ENCODE measurements at places on chromosomes 1 and 21.

GRCh38 chr1:205748403-205749233, 1.4 kb downstream of the NUCKS1 start:
- DNase-seq, result peak; percentile 76

GRCh38 chr1:165501970-165502348, 41.8 kb upstream of the LRRC52 start:
- DNase-seq, result no peak

DNA sequence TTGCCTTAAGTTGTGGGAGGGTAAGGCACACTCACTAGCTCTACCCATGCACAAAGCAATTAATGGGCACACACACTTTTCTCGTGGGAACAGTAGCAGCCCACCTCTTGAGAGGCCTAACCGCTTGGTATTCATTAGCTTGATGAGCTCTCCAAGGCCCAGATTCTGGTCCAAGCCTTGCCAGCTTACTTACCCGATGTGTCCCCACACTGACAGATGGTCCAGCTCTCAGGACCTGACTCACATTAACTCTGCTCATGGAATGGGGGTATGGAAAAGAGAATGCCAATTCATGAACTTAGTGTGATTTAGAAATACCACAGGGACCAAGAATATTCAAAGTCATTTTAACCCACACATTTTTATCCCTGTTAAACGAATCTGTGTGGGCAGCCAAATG, 106.8 kb upstream of the CACHD1 start:
- DNase-seq, result peak; percentile 30

DNA sequence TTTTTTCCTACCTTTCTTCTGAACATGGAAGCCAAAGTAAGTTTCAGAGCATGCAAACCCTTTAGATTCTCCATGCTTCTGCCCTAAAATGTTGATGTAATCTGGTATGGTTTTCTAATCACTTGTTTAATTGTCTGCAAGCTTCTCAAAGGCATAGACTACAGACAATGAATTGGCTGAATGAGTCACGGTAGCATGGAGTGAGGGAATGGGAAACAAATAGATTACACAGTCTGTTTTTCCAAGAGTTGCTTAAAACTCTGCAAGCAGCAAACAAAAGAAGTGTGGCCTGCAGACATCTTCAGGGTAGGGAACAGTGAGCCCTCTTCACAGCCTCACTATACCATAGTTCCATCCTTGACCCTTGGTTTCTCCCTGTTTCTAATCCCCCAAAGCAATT, 326.0 kb downstream of the BARHL2 start:
- peak; percentile 6 for DNase-seq

DNA sequence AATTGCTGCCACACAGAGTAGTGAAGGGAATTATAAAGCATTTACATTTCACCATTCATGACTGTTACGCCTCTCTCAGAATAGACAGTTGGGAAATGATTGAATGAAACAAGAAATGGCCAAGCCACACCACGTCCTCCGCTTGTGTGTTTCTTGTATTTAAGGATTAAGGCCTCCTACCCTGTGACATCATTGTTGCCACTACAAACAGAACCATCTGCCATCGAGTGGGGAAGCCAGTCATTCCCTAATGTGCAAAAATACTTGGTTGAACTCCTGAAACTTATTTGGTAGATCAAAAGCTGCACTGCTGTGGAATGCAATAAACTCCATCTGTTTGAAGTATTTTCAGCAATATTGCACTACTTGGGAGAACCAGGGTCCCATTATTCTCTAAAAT, 99.0 kb upstream of the C1orf105 start:
- peak; percentile 87 for DNase-seq

DNA sequence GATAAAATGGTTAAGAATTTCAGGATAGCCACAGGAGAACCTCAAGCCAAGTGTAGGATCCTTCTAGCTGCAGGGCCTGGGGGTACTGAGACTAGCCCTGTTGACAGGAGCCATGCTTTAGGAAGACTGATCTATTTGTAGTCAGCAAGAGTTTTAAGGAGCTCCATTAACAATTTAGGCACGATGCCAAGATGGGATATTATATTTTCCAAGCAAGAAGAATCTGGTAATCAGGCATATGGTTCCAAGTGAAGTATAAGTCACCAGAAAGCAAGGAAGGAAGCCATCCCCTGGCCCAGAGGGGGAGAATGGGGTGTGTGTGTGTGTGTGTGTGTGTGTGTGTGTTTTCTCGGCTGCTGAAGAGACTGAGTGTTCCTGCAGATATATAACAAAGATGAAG, 7.0 kb downstream of the IFNAR2 start:
- peak; percentile 17 for DNase-seq

DNA sequence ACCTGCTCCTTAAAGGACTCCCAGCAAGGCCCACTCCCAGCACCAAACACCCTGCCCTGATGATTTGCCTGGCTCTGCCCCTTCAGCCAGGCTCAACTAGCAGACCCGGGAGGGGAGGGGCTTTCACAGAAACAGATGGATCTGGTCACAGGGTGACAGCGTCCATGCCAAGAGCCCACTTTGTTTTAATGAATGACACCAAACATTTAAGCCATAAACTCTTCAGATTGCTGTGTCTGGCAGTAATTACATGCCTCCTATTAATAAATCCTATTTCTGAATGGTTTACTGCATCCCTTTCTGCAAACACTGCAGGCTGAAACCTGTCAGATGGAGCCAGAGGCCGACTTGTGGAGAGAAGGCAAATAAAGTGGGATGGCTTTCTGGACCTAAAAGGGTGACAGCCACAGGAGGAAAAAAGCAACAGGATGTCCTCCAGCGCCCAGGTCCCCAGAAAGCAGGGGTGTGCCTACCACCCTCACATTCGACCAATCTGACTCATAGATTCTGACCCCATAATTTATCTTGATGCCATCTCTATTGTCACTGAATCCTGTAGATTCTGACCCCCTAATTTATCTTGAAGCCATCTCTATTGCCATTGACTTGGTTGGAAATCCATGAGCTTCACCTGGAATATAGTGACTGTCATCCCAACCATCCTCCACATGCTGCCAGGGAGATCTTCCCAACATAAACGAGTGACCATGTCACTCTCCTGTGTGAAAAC, 200.9 kb downstream of the PLPP3 start:
- DNase-seq, result peak; percentile 95

- DNase-seq, result no peak
These were observed 5.0 kb downstream of the ENTREP3 start for GRCh38 chr1:155250246-155250632.

DNA sequence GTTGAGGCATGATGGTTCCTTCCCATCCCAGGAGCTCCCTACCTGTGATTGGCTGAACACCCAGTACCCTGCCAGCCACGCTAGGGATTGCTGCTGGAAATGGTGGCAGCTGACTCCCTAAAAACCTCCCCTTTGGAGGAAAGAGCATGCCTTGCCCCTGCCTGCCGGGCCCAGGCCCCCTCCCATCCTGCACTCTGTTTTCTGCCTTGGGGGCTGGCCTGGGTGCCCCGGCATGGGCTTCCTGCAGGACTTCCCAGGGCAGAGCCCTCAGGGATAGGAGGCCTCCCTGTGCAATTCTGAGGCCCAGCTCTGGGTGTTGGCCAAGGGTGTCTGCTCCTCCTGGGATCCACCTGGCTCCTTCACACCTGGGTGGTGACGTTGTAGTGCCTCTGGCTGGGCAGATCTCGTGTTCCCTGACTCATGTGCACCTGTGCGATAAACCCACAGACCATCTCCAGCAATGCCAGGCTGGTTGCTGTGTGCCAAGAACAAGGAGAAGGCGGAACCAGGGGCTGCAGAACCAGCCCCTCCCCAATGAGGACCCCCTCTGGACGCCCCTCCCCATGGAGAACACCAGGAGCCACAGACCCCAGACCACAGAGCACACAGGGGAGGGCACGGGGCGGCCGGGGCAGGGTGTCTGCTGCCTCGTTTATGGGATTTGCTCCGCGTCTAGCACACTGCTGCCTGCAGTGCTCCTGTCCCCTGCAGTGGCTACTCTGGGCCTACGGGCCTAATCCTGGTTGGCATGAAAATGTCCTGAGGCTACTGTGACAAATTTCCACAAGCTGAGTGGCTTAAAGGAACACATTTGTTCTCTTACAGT, 13.6 kb downstream of the CSTB start:
- DNase-seq, result no peak

GRCh38 chr1:109040627-109040988, 1.3 kb downstream of the WDR47 start:
- no peak for DNase-seq

GRCh38 chr1:215807911-215808436, 240.9 kb downstream of the KCTD3 start:
- DNase-seq, result no peak

DNA sequence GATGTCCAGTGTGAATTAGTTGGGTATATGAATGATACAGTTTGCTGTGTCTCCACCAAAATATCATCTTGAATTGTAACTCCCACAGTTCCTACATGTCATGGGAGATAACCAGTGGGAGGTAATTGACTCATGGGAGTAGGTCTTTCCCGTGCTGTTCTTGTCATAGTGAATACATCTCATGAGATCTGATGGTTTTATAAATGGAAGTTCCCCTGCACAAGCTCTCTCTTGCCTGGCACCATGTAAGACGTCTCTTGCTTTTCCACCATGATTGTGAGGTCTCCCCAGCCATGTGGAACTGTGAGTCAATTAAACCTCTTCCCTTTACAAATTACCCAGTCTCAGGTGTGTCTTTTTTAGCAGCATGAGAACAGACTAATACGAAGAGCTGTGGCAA, 223.0 kb downstream of the AJAP1 start:
- no peak for DNase-seq

GRCh38 chr21:44815852-44816628, 1.8 kb downstream of the SUMO3 start:
- DNase-seq, result peak; percentile 29

GRCh38 chr1:73722055-73722454, 475.9 kb downstream of the LRRIQ3 start:
- no peak for DNase-seq

DNA sequence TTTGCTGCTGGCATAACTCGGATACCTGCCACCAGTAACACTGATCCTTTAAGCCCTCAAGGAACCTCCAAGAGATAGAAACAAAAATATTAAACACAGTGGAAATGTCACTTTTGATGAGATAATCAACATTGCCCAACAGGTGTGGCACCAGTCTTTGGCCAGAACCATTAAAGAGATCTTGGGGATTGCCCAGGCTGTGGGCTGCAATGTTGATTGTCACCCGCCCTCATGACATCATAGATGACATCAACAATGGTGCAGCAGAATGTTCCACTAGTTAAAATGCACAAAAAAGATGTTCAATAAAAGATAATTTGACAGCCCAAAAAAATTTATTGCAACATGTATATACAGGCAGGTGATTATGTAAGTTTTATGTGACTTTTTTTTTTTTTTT, 20.2 kb upstream of the ZMYM1 start:
- DNase-seq, result no peak

DNA sequence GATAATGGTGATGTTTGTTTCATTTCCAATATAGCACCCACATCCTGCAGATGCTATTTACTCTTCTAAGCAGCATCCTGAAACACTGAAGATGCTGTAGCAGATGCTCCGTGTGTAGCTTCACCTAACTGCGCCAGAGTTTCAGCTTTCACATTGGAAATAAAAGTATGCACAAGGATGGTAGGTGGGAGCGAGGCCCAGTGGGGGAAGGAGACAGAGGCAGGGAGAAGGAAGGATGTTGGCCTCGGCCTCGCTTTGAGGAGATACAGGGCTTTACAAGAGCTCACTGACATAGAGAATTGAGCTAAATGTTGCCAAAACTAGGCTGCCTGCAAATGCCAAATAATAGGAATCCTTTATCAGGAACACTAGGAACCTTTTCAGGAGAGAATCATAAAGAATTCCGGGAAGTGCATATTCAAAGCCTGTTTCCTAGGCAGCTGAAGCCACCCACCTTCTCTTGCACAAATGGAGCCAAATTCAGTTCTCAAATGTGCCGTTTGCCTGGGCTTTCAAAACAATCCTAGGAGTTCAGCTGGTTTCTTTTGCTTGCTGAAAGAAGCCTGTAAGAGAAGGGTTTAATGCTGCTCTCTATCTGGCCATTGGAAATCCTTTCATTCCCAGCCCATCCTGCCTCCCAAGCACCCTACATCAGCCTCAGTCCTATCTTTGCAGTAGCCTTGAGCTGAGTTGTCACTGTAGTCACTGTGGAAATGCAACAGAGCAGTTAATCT, 135.4 kb upstream of the ATP1B1 start:
- DNase-seq, result no peak

DNA sequence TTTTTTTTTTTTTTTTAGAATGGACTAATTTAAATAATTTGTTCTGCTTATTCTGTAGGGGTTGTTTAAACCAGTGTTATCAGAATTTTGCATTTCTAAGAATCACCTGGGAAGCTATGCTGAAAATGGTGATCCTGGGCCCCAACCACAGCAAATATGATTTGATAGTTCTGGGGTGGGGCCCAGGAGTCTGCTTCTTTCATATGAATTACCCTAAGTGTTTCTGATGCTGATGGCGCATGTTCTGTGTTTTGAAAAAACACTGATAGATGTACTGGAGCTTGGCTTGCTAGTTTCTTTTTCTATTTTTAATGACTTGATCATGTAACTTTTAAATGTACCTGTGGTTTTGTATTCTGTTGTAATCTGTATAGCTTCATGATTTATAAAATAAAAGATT, 89.3 kb downstream of the CDC14A start:
- DNase-seq, result peak; percentile 2

DNA sequence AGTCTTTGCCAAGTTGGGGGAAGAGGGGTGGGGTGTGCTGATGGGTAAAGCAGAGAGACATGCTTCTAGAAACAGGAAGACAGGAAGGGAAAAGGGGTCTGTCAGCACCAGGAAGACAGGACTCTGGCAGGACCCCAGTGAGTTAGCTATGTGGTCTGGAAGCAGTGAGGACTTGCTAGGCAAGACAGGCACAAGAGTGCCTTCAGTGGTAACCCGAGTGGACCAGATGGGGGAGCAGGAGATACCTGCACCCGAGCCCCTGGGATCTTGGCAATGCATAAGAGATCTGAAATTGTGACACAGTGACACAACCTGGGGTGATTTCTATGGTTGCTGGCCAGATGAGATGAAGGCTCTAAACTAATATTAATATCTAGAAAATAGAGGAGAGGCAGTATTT, 7.0 kb downstream of the TLR5 start:
- DNase-seq, result peak; percentile 30

DNA sequence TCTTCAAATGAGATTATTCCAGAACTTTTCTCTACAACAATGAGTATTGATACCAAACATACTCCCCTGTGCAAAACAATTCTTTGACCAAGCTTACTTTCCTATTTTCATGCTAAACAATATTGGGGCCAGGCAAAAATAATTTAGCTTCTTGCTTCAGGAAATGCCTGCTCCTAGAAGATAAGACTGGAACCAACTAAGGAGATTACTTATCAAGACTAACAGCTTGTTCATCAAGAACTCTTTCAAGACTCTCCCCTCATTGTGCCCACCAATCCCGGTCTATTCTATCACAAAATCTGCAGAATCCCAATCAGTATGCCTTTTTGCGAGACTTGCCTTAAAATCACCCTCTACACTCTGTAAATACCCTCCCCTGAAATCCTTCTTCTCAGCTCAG, 536.6 kb downstream of the RWDD3 start:
- DNase-seq, result no peak

DNA sequence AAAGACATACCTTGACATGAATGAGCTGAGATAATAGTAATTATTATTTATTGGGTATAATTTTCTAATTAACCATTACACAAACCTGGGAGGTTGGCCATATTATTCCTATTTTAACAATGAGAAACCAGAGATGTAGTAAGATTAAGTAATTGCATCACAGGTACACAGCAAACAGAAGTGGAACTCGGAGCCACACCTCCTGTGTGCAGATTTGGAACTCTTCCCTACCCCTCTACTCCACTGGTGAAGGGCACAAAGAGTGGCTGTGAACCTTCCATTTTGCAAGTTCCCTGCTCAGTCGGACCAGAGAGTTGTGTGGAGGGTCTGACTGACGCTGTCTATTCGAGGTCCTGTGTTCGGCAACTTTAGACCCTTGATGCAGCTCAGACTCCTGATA, 45.0 kb downstream of the NGF start:
- DNase-seq, result no peak

GRCh38 chr1:11072216-11072917, 12.5 kb upstream of the SRM start:
- peak; percentile 97 for DNase-seq

Measured in NCI-H69 (cell line).